GM03348 (cell line): ENCODE measurements at places on chromosomes 3 and 15.

GRCh38 chr3:33826688-33827087, 28.3 kb downstream of the PDCD6IP start:
- peak; percentile 37 for DNase-seq

GRCh38 chr3:139888561-139889140, 46.3 kb upstream of the CLSTN2 start:
- no peak for DNase-seq

GRCh38 chr3:129867506-129868124, 25.9 kb downstream of the TMCC1 start:
- DNase-seq, result no peak

- DNase-seq, result peak; percentile 22
Observed at GRCh38 chr3:143975554-143976152, 4.0 kb downstream of the DIPK2A start.

DNA sequence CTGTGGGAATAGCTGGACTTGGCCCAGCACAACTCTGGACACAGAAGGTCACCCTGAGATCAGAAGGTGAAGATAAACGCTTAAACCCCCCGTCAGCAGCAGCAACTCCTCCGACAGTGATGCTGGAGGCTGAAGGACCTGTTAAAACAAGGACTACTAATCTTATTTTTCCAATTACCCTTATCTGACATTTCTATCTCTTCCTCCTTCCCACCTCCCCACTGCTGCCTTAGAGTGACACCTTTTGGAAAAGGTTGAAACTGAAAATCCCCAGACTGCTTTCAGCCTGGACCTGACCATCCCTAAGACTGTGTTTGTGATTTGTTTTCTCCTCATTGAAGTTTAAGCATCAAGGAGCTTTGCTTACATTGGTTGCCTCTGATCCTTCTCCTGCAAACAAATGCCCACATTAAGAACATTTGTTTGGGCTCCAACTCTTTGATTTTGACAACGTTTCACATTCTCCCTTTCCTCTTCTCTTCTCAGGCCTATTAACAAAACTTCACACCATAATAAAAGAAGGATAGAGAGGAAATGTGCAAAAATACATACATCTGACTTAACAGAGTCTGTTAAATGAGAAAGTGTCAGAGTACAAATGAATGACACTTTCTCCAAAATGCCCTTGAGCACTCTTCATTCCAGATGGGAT, 410.6 kb upstream of the WNT5A start:
- DNase-seq, result peak; percentile 6

DNA sequence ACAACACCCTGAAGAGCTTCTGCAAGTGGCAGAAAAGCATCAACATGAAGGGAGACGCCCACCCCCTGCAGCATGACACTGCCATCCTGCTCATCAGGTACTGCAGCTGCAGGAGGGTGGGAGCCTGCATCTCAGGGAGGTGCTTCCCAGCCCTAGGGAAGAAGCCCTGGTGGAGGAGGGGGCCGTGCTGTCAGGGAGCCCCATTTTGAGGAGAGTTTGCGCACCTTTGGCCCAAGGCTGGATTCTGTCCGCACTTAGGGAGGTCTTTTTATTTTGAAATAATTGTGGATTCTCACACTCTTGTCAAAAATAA, 42.1 kb downstream of the SAXO2 start:
- DNase-seq, result no peak

- peak; percentile 38 for DNase-seq
Observed at GRCh38 chr15:68783226-68784058, 37.3 kb downstream of the ANP32A start.

DNA sequence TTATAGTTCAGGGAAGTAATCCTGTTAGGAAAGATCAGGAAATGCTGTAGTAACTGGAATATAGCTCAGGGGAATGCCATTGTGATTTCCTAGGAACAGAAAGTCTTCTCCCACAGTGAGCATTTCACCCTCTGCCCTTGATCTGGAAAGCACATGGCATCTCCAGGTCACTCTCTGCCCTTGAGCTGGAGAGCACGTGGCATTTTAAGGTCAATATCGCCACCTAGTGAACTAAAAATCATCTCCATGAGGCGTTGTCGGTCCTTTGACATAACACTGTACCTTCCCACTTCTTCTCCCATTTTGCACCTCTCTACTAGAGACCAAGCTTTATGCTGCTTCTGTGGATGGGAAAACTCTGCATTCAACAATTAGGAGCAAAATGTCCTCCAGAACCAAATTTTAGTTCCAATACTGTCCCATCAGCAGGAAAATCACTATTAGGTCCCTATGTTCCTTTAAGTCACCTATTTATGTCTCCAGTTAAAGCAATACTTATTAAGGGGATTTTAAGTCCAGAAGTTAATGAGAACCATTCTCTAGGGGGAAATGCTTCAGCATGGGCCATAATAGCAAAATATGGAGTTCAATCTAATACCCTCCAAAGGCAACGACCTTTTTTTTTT, 54.7 kb upstream of the GK5 start:
- peak; percentile 84 for DNase-seq

GRCh38 chr3:60812502-60812901, 438.8 kb downstream of the FHIT start:
- no peak for DNase-seq

DNA sequence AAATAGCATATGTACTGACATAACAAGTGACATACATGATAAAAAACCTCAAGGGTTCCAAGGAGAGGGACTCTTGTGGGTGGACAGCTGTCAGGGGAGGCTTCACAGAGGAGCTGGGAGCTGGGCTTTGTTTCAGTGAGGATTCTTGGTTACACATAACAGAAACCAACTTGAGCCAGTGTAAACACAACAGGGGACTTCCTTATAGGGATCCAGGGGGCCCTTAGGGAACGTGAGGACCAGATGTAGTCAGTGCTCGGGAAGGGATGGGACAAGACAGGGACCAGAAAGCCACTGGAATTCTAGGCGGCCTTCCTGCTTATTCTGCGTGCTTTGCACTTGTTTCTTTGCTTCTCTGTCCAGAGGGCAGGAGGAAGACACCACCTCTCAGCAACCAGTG, 34.9 kb downstream of the SNAPC5 start:
- no peak for DNase-seq

DNA sequence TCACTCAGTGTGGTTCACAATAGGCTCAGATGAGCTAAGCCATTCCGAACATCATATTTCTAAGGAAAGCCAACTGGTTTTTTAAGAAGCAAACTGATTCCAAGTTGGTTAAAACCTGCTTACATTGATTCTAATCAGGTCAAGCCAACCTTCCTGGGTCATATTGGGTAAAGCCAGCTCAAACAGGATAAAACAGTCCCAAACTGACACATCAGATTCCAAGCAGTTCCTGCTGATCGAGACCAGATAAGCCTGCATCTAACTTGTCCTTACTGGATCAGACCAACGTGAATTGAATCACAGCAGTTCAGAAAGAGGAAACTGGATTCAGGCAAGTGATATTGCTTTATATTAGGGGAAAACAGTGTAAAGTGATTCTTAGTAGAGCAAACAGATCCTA, 18.6 kb upstream of the THSD4 start:
- peak; percentile 35 for DNase-seq

GRCh38 chr15:48493084-48493762, 152.3 kb downstream of the FBN1 start:
- peak; percentile 82 for DNase-seq

DNA sequence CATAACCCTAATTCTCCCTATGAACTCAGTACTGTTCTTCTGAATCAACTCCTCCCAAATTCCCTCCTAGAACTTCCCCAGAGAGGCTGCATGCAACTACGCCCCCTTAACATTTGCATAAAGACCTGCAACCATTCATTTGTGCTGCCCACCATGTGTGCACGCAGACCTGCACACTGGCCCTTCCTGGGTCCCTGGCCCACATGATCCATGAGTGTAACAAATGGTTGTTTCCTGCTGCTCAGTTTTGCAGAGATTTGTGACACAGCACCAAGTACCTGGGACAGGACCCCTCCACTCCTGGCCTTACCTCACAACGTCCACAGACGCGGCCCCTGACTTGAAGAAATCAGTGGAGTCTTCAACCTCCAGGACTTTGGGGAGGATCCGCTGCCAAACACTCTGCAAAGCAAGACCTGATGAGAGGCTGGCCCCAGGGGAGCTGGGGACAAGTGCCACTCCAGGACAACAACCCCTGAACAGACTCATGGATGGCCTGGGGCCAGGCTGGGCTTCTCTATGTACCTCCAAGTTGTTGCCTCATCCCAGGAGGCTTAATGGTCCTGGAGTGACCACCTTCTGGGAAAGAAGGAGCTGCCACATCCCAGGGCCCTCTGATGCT, 33.8 kb downstream of the ALDH1L1 start:
- no peak for DNase-seq

- peak; percentile 6 for DNase-seq
Observed at GRCh38 chr3:76044601-76045600, 259.6 kb upstream of the ZNF717 start.

DNA sequence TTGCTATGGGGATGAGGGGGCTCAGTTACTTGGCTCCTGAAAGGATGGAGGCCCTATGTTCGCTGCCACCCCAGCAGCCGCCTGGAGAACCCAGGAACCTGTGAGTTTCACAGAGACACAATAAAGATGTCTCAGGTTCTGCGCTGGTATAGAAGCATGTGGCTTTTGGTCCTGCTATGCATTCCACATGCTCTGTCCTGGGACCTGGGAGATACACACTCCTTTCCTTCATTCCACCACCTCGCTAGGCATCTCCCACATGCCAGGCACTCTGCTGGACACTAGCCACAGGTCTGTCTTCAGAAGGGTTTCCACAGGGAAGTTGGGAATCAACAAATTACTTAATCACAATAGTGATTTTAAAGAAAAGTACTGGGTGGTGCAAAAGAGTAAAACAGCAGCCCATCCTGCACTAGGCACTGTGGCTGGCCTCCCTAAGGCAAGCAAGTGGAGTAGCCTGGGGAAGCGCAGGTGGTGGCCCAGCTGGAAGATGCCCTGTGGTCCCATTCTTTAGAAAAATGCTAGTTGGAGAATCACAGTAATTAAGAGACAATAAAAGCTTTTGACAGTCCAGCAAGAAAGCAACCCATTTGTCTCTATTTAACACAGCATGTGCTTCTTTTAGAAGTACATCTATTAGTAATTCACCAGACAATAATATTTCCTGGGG, 408.9 kb upstream of the WNT5A start:
- DNase-seq, result no peak

- no peak for DNase-seq
Observed at GRCh38 chr3:166114448-166114847, 277.2 kb upstream of the BCHE start.

DNA sequence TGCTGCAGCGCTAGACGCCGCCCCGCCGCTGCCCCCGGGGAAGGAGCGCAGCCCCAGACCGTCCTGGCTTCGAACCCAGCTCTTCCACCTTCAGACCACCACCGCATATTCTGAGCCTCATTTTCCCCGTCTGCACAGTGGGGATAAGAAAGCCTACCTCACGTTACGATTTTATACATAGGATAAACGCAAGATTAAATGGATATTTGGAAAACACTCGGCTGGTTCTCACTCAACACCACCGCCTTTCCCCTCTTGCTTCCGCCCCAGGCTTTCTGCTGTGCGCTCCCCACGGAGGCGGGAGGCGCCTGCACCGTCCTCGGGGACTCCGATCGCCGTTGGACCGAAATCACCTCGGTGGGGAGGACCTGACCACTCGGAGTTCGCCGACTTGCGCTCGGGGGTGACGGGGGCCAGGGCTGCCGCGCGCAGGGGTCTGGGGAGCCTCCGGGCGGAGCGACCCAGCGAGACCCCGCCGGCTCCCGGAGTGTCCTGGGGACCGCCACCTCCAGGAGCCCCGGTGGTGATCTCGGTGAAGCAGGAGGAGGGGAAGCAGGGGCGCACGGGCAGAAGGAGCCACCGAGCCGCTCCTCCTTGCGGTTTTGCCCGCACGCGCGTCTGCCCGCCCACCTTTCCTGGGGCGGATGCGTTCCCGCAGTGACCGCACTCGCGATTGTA, 4.0 kb downstream of the FBXL22 start:
- peak; percentile 74 for DNase-seq

DNA sequence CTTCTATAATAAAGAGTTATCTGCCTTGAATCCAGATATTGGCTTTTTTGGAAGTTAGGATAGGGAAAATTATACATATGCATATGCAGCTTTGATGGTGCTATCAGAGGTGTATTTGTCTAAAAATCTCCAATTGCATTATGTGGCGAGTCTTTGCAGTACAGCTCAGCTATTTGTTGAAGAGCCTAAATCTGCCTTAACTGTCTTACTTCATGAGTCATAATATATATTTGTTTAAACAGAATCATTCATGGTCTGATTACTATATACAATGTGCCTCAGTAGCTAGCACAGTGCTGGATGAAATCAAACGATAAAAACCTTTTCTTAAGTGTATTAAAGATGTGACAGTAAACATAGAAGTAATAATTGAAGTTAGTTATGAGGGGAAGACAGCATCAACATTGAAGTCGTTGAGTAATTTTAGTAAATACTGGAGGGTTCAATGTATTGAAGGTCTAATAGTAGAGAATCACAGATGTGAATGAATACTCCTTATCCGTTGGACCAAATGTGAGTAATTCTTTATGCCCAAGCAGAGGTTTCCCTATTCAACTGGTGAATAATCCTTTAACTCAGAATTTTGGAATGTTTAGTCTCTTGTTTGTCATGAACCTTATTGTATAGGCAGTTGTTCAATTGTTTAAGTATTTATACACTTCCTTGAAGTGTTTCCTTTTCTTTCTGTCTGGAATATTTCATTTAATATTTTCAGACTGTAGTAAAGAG, 74.8 kb upstream of the NAALADL2 start:
- no peak for DNase-seq

GRCh38 chr3:10331320-10331719, 10.4 kb upstream of the SEC13 start:
- DNase-seq, result no peak

DNA sequence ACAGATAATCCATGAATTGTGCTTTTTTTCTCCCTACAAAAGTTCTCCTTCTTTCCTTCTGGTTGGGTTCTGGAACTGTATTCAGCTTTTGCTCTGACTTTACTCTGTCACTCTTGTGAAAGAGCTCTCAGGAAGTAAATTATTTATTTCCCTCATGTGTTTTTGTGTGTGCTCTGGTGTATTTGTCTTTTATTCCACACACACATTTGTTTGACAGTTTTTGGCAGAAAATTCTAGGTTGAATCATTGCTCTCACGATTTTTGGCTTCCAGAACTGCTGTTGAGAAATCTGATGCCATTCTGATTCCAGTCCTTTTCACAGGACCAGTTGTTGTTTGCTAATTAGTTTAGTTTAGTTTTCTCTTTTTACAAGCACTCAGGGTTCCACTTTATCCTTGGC, 172.8 kb downstream of the PLCH1 start:
- DNase-seq, result peak; percentile 52

GRCh38 chr3:34844323-34844620, 795.1 kb upstream of the ARPP21 start:
- DNase-seq, result no peak

- DNase-seq, result no peak
Observed at GRCh38 chr3:45541326-45542321, 52.9 kb upstream of the LIMD1 start.

DNA sequence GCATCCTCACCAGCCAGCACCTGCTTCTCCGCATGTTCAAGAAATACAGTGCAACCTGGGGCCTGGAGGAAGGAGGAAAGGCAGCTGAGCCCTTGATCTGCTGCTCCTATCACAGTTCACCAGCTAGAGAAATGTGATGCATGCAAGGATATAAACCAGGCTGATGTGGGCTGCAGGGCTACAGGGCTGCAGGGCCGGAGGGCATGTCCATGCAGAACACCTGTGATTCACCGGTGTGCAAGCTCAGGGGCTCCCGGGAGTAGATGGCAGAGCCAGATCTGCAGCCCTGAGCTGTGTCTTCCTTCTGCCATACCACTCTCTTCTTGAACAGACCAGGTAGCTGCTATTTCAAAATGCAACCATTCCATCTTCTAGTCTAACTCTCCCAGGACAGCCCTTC, 84.9 kb downstream of the HMG20A start:
- DNase-seq, result no peak

- no peak for DNase-seq
Observed at GRCh38 chr15:100278596-100279380, 63.0 kb downstream of the ADAMTS17 start.

GRCh38 chr3:113531826-113532697, at the start of gene SIDT1:
SIDT1 (plus strand) TSS chr3:113532555; CDS start chr3:113533022, 467 bp downstream.
- DNase-seq, result peak; percentile 13
